SJCRH30 (cell line): ENCODE measurements at places on chromosomes 4 and X. TPM values are rescaled to one million over a fixed set of nuclear protein-coding genes. Genes with fewer than 3 reads are reported as not detected.

GRCh38 chr4:288891-289290 lies 16.4 kb downstream of the ZNF732 start:
- DNase-seq, result peak; percentile 20

GRCh38 chr4:110949542-110949941 lies 326.7 kb upstream of the PITX2 start:
- no peak for DNase-seq

GRCh38 chr4:122687531-122688061 lies 44.9 kb upstream of the BBS12 start:
- DNase-seq, result no peak

The ZMAT1 gene
- total RNA-seq, result 0.04 and 0.13 TPM in 2 replicates

- no peak for DNase-seq
Measured at GRCh38 chrX:115696039-115696438, 135.1 kb downstream of the PLS3 start.

GRCh38 chr4:88567591-88567990 lies 24.7 kb upstream of the HERC3 start:
- no peak for DNase-seq

DNA sequence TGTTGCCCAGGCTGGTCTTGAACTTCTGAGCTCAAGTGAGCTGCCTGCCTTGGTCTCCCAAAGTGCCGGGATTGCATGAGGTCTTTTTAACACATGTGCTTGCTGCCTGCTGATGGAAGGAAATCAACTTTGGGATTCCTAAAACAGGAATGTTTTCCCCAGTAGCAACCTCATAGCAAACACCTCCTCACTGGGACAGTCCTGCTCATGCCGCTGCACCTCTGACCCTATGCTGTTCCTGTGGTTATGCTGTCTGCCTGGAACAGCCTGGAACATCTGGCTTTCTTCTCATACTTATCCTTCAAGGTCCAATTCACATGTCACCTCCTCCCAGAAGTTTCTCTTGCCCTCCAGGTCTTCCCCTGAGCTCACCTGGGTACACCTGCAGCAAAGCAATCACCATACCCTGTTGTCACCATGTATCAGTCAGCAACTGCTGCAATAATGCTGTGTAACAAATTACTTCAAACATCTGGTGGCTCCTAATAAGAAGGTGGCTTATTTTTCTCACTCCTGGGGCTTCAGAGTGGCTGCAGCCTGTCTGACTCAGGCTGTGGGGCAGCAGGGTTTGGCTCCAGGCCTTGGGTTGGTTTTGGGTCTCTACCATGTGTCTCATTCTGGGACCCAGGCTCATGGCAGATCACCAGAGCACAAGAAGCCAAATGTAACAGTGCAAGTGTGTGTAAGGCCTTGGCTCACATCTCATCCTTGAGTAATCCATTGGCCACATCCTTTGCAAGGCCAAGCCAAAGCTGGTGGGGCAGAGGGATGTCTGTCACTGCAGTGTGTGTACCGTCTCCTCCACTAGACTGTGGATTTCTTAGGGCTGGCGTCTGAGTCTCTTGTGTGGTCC lies 59.4 kb upstream of the SORCS2 start:
- no peak for DNase-seq

GRCh38 chr4:185778307-185778706 lies 33.7 kb downstream of the SORBS2 start:
- DNase-seq, result no peak

- no peak for DNase-seq
Measured at GRCh38 chrX:102883491-102883890, 53.6 kb upstream of the RAB40AL start.

- DNase-seq, result no peak
Measured at GRCh38 chr4:174930895-174931294, 12.7 kb downstream of the ADAM29 start.

DNA sequence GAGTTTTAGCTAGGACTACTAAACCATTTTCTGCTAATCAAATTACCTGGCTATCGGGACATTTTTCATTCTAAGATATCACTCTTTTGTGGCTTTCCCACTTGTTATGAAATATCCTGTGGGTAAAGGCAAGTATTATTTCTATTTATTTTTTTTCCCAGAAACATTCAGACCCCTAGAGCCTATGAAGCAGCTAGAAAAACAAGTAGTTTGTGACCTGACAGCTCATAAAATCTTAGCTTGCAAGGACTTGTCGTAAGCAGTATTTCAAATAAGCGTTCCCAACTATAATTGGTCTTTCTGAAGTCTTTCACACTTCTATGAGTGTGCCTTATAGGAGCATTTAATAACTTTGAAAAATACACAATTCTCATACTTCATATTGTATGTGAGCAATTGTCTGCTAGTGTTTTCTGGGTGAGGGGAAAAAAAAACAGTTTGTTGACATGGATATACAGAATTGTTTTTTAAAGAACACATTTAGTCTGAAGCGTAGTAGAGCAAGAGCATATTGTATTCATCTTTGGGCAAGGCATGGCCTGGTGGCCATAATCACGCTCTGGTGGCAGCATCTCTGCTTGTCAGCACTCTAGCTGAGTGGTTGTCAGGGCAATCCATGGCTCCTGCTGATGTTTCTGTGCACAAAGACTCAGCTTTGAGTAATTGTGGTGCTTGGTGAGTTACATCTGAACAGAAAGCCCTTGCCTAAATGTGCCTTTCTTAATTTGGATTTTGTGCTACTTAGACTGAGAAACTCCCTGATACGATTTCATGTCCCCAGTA lies 2.6 kb downstream of the MCUB start:
- DNase-seq, result no peak

The MBNL3 gene
- 23.8 and 29.9 TPM in 2 replicates for total RNA-seq

The PPP4R3C gene
- not detected in 2 replicates for total RNA-seq

GRCh38 chr4:109616243-109616642 lies 56.2 kb downstream of the MCUB start:
- DNase-seq, result no peak

- no peak for DNase-seq
Measured at GRCh38 chr4:177220376-177220775, 89.3 kb upstream of the NEIL3 start.

The HERC6 gene
- total RNA-seq, result 1.2 and 1.5 TPM in 2 replicates

The SCRG1 gene
- not detected in 2 replicates for total RNA-seq

The MGAT4D gene
- not detected in 2 replicates for total RNA-seq

DNA sequence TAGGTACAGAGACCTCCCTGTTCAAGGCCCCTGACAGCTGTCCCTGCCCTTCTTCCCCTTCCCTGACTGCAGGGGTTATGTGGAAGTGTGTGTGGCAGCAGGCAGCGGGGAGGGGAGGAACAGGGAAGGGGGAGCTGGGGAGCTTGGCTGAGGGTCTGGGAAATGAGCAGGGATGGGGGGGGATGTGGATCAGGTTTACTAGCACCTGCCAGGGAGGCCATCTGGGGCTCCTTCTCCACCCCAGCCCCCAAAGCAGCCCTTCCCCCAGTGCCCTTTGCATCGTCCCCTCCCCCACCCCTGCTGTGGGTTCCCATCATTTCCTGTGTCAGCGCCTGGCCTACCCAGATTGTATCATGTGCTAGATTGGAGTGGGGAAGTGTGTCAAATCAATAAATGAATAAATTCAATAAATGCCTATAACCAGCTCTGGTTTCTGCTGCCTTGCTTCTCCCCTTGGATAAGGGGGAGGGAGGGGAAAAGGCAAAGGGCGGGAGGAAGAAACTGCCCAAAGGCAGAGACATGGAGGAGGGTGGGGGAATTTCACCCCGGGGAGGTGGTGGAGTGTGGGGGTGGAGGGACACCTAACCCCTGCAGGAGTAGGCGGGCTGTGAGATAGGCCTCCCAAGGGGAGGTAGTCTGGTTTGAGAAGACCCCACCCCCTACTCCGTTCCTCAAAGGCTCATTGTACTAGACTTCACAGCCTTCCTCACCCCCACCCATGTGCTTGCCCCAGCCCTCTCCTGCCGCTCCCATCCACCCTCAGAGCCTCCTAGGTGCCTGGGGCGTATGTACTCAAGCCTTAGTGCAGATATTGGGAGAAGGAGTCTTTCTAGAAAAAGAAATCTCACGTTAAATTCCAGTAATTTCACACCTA lies 3.2 kb downstream of the CXorf65 start:
- peak; percentile 98 for DNase-seq
